ENCODE measurements at places on chromosomes 11 and 22.

GRCh38 chr11:111776398-111777093 lies 10.4 kb upstream of the PPP2R1B start:
- DNase-seq: no peak

DNA sequence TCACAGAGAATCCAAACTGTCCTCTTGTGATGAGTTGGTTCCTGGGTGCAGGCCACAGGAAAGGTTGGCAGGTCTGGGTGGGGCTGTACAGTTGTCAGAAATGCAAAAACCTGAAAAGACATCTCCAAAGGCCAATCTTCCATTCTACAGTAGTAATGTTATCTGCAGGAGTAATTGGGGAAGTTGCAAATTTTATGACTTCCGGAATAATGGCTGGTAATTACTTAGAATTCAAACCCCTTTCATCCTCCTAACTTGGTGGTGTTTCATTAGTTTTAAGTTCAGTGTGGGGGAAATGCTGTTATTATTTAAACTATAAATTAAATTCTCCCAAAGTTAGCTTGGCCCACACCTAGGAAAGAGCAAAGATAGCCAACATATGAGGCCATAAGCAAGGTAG lies 64.7 kb upstream of the FAT3 start:
- no peak for DNase-seq

- no peak for DNase-seq
Measured at GRCh38 chr11:100328626-100329340, 358.3 kb upstream of the ARHGAP42 start.

- DNase-seq: no peak
Measured at GRCh38 chr11:74208507-74208906, 37.4 kb downstream of the PPME1 start.

GRCh38 chr22:17918840-17919239 lies 105.5 kb downstream of the MICAL3 start:
- no peak for DNase-seq

- no peak for DNase-seq
Measured at GRCh38 chr22:39560127-39560526, 10.4 kb upstream of the CACNA1I start.

- DNase-seq: no peak
Measured at GRCh38 chr11:116694349-116694725, 78.5 kb downstream of the BUD13 start.

DNA sequence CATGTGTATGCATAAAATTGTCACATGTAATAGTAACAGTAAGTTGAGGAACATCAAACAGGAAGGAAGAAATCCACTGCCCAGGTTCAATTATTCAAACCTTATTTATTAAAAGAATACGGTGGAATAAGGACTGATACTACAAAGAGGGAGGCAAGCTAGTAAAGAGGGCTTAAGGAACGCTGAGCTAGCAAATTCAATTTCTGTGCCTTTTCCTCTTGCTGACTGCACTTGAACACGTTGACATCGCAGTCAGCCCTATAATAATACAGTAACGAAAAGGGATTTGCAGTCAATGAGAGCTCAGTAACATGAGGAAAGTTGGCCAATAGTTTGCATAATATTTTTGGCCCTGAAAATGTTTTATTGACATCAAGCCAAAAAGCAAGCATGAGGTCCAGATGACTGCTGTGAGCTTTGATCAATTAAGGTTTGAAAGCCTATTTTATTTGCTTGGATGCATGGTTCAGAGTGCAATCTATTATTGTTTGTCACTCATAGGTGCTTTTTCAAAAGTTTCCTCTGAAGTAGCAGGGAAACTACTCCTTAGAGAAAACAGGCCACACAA lies 861.8 kb downstream of the LRRC4C start:
- no peak for DNase-seq

DNA sequence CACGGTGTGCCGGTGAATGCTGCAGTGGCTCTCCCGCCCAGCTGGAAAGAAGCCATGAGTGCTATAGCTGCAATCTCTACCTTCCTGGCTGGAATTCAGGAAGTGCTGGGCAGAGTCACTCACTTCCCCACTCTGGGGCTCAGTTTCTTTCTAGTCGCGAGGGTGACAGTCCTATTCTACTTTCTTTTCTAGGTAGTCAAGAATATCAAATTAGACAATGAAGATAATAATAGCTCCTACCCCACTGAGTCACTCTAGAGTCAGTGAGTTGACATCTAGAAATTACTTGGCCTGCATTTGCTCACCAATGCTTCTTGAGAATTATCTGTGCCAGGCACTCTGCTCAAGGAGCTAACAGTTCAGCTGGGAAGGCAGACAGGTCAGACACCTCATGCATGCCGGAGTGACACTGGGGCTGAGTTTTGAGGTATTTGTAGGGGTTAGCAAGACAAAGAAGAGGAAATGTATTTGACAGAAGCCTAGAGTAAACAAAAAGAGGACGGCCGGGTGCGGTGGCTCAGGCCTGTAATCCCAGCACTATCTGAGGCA lies 3.2 kb downstream of the CENPM start:
- DNase-seq: no peak

DNA sequence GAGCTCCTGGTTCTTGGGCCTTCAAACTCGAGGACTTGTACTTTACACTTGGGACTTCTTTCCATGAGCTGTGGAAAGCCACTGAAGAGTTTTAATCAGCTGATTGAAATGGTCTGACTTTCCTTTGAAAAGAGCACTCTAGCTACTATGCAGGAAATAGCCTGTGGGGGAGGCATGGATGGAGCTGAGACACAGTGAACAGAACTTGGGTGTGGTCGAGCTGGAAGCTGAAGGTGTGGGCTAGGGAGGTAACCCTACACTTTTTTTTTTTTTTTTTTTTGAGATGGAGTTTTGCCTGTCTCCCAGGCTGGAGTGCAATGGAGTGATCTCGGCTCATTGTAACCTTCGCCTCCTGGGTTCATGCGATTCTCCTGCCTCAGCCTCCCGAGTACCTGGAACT lies 17.5 kb upstream of the CAPRIN1 start:
- no peak for DNase-seq

DNA sequence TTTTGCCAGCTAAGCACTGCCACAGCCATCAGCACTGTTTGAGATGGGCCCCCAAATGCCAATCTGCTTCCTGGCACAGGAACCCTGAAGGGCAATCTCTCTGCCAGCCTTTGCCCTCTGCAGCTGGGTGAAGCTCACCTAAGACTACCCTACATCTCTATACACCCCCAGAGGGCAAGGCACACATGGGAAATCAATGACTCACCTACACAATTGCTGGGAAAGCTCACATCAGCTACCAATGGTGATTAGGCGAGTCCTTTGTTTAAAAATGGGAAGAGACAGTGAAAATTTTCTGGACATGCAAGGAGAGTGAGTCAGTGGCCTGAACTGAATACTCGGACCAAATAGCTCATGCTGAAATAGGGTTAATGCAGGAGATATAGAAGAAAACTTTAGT lies 12.6 kb upstream of the PRDM11 start:
- DNase-seq: no peak
